ENCODE measurements at places on chromosomes 4 and X.

DNA sequence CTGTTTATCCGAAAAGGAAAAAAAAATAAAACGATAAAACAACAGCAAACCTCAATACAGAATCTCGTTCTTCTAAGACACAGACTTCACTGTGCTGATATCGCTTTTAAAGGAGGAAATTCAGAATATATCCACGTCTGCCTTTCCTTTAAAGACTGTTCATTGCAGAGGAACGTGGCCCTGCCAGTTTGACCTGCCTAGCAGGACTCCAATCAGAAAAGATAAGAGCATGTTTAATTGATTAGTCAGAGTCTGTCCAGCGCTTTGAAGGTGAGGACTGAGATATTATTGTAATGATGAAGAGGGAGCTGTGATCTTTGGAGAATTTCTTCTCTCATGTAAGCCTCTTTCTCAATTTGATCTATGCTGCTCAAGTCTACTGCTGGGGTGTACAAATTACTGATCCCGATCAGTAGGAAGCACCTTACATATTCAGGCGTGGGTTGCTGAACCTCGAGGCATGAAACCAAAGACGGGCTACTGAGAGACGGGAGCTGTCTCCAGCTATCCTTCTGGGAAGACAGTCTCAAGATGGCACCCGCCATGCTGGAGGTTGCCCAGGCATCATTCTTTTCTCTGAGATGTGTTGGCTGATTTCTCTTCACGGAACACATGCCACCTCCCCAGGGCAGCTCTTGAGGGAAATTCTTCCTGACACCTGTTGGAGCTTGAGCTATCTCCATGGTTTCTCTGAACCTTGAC lies 146.1 kb downstream of the SHOX start:
- no peak for DNase-seq

GRCh38 chrX:87583679-87584078 lies 66.1 kb downstream of the KLHL4 start:
- no peak for DNase-seq

GRCh38 chr4:1752284-1753041 lies 31.1 kb downstream of the TACC3 start:
- no peak for DNase-seq

DNA sequence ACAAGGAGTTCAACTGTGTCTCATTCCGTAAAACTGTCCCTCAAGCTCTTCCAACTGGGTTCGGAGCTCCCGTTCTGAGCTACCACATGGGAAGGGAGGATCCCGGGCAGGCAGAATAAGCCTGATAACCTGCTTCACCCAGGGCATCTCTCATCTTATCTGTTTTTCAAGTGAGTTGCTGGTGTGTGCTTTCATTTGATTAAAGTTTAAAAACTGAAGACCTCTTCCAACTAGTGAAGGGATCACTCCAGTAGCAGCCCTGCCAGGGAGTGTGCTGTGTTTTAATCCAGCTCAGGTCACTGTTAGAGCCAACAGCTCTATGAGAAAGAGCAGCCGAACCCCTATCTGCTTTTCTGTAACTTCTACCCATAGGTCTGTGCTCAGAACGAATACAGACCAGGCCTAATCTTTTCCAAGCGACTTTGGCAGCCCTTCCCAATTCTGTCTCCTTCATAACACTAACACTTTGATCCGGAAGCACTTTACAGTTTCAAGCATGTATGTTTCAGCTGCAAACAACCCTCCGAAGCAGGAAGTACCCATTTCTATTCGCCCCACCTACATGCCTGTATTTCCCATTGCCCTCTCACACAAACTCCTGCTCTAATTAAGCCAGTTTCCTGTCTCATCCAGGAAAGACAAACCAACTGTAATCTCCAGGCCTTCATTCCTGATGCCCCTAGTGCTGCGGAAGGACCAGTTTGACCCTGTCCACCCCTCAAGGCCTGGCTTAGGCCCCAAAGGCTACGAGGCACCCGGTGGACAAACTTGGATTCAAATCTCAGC lies 60.9 kb downstream of the IRF2 start:
- no peak for DNase-seq

GRCh38 chrX:133849676-133850075 lies 135.7 kb downstream of the GPC3 start:
- DNase-seq, result no peak

DNA sequence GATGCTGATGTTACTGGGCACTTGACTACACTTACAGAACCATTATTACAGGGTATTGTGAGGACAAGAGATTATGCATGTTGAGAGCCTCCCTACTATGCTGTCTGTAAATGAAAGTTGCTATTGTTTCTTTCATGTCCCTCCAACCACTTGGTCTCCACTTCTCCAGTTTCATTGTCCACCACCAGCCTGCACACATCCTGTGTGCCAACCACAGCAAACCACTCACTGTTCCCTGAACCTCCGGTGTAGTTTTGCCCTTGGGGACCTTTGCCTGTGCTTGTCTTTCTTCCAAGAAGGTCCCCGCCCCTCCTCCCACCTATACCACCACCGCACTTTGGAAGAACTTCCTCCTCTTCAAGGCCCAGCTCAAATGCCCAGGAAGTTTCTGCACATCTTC lies 43.1 kb upstream of the AFF2 start:
- no peak for DNase-seq

- no peak for DNase-seq
These were observed 2.5 kb downstream of the PGRMC1 start for GRCh38 chrX:119238557-119238956.

DNA sequence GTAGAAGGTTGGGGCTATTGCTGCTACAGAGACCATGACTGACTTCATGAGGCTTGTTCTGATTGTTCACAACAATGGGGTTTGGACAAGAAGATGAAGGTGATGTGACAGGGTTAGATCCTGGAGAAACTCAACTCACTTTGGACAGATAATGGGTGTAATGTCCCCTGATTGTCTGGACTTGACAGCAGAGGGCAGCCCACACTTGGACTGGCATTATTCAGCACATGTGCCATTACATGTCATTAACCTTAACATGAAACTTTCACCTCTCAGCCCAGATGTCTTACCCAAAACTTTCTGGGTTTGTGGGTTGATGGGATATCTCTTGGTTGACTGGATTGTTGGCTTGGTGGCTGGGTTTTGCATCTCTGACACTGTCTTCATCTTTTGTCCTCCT lies 101.5 kb downstream of the MXRA5 start:
- no peak for DNase-seq

DNA sequence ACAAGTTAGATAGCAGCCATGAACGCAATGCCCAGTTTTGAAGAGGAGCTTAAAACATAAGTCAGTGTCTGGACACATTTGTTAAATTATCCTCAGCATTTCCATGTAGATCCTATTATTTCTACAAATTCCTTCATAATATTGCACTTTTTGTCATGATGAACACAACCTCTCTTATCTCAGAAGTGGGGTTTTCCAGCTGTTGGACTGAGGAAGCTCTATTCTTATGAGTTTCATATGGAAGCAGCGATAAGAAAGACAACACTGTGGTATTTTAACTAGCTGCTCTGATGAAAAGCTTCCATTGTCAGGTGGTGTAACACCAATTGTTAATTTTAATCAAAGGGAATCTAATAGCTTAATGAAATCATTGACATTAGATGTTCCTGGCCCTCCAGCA lies 308.7 kb downstream of the GBA3 start:
- DNase-seq, result no peak

GRCh38 chr4:90824266-90825150 lies 697.3 kb downstream of the CCSER1 start:
- no peak for DNase-seq

GRCh38 chr4:110518889-110519490 lies 43.0 kb downstream of the ENPEP start:
- no peak for DNase-seq

GRCh38 chr4:6987588-6987961 lies 55.6 kb upstream of the TADA2B start:
- DNase-seq, result no peak

- DNase-seq, result no peak
These were observed 107.8 kb downstream of the GABRA3 start for GRCh38 chrX:152343306-152343705.

DNA sequence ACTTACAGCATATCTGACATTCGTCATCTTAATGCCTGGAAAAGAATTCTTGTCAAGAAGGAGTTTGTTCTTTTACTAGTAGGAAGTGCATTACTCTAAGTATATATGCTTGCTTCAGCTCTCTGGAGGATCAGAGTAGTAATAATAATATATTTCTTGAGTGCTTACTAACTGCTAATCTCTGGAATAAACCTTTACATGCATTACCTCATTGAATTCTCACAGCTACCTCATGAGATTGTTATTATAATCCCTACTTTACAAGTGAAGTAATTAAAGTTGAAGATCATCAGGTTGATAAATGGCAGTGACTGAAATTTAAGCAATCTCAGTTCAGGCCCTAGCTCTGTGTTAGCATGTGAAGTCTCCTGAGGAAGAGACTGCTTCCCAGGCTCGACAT lies 115.0 kb upstream of the PDE5A start:
- DNase-seq, result no peak

DNA sequence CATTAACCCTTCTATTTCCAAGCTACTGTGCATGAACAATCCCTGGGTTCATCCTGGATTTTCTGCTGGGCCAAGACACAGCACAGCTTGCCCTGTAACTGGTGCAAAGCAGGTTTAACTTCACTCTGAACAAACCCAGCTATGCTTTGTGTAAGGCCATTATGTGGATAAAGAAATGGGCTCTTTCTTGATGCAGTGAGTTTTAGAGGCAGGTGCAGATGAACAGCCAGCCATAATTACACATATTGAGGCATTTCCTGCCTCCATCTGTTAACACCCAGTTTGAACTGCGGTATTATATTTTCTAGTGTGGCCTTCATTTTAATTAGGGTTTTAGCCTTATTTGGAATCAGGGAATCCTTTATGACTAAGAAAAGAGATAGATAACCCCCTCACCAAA lies 68.7 kb upstream of the ARX start:
- DNase-seq, result no peak

DNA sequence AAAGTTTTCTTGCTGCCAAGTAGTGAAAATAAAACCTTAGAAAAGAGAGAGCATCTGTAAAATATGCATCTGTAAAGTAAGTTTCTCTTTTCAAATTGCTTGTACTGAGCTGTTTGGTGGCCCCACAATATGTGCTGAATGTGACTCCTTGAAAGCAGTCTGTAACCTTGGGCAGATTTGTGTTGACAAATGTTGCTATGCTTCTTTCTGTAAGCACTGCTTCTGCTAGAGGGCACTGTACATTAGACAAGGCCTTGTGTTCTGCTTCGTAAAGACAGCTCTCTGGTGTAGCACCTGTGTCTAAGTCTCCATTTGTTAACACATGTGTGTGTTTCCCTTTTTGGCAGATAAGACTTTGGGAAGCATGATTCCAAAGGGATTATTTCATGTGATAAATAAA lies 56.6 kb upstream of the NRK start:
- DNase-seq, result no peak

GRCh38 chrX:104565791-104566680 lies at the start of gene IL1RAPL2:
TSS of gene IL1RAPL2 (plus strand) at chrX:104566199.
- peak; percentile 24 for DNase-seq

- no peak for DNase-seq
These were observed at the start of gene GABRA4 for GRCh38 chr4:46993075-46994006. TSS of gene GABRA4 (minus strand) at chr4:46993581. CDS start at chr4:46993424, 157 bp downstream.

All from mesothelial cell of epicardium (in vitro differentiated cells).